ENCODE measurements at places on chromosomes 7 and 10. TPM values are rescaled to one million over a fixed set of nuclear protein-coding genes. Genes with fewer than 3 reads are reported as not detected.

Gene LBX1
- total RNA-seq, result not detected

Gene MLXIPL
- total RNA-seq, result 0.21 TPM

Gene HOGA1
- total RNA-seq, result not detected

Gene ANKRD61
- total RNA-seq, result not detected

Gene PNLIPRP3
- total RNA-seq, result not detected

Gene TMEM140
- 5.2 TPM for total RNA-seq
